Testis (tissue), 5 donors: ENCODE measurements at places on chromosomes 16 and 17. TPM values are rescaled to one million over a fixed set of nuclear protein-coding genes. Genes with fewer than 3 reads are reported as not detected.
A peak's percentile ranks its signal among the peaks of the same experiment; 100 is the strongest.

GRCh38 chr17:51585514-51586104 is 325.3 kb downstream of the UTP18 start:
- DNase-seq, result peak; percentile 53

DNA sequence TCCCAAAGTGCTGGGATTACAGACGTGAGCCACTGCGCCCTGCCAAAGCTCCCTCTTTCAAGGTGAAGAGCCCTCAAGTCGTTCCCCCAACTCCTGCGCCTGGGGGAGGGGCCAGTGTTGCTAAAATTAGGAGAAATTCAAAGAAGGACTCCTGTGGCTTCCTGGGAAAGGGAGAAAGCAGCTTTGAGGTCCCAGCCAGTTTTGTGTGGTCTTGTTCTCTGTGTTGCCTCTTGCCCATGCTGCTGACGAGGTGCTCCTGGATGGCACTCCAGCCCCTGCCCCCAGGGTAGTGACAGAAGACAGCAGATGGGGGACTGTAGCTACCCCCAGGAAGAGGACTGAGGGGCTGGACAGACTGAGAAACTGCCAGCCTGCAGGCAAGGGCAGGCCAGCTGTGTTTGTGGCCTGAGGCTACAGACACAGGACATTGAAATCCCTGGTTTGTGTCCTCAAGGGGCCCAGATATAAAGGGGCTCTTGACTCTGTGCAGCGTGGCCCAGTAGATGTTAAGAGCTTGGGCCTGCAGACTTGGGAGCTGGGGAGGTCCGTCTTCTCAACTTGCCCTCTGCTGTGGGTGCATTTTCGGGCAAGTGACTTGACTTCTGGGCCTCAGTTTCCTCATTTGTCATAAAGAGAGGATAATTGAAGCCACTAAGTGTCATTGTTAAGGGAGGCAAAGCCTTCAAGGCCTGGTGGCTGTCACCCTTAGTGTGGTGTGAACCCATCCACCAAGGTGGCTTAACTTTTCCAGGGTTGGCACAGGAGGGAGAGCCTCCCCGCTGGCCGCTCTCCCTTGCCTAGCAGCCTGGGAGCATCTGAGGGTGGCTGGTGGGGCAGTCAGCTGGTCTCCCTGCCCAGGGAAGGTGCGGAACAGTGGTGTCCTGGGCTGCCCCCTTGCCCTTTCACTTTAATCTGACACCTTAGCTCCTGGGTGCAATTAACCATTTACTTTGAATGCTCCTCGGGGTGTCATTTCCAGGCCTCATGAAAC is 4.1 kb downstream of the UBALD2 start:
- DNase-seq, result no peak

DNA sequence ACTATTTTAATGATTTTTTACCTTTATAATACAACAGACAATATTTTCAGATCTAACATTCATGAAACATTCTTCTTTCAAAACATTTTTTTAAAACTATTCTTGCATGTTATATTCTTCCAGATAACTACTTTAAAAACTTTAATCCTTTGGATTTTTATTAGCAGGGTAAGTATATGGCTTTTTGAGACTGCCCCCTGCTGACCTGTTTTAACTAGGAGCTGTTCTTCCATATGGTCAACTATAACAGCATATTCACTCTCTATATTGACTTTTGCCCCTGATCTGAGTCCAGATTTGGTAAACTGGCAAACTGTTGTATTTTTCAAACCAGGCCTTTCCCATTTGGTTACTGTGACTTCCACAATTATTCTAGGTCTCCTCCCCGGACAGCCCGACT is 16.5 kb downstream of the ZNF18 start:
- no peak for DNase-seq

The ABCC12 gene
- polyA plus RNA-seq, result 24.6 TPM
